ENCODE measurements at places on chromosomes 16 and 17.

DNA sequence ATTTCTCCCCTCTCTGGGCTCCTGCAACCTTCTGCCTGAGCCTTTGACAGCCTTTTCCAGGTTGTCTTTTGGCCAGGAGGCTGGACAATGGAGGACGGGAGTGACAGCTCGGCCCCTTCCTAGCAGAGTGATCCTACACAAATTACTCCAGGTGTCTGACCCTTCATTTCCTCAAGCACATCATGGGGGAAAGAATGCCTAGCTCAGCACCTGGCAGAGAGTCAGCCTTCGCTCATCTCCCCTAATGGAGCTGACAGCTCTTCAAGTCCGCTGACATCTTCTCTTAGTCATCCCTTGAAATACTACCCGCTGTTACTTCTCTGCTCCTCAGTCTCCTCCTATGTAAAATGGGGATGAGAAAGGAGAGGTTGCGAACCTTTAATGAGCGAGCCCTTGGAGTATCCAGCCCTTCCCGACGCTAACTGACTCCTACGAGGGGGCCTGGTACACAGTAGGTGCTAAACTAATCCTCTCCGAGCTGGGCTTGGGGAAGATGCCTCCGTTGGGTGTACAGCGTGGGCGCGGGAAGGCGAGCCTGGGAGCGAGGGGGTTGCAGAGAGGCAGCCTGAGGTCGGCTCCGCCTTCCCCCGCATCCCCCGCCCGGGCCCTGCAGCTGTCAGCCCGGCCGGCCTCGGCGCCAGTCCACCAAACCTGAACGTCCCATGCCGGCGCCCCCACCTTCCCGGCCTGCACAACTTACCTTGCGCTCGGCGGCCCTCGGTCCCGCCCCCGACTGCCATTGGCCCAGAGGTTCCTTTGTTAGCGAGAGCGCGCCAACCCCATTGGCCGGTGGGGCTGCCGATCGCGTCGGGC is 480 bp upstream of the MPRIP start:
- DNase-seq = peak; percentile 99

DNA sequence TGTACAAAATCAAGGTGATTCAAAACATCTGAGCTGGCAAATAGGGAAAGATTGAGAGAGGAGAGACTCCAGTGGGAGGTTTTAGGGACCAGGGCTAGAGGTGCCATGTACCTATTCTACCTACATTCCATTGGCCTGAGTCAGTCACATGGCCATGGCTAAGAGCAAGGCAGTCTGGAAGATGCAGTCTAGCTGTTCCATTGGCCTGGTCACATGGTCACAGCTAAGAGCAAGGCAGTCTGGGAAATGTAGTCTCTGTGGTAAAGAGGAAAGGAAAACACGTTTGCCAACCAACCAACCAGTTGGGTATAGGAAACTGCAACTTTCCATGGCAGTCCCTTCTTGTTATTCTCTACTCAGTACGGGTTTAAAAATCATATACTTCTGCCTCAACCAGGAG is 369.1 kb downstream of the XYLT1 start:
- DNase-seq = no peak

- DNase-seq = no peak
These were observed 674.7 kb upstream of the KIF2B start for GRCh38 chr17:53148058-53148457.

DNA sequence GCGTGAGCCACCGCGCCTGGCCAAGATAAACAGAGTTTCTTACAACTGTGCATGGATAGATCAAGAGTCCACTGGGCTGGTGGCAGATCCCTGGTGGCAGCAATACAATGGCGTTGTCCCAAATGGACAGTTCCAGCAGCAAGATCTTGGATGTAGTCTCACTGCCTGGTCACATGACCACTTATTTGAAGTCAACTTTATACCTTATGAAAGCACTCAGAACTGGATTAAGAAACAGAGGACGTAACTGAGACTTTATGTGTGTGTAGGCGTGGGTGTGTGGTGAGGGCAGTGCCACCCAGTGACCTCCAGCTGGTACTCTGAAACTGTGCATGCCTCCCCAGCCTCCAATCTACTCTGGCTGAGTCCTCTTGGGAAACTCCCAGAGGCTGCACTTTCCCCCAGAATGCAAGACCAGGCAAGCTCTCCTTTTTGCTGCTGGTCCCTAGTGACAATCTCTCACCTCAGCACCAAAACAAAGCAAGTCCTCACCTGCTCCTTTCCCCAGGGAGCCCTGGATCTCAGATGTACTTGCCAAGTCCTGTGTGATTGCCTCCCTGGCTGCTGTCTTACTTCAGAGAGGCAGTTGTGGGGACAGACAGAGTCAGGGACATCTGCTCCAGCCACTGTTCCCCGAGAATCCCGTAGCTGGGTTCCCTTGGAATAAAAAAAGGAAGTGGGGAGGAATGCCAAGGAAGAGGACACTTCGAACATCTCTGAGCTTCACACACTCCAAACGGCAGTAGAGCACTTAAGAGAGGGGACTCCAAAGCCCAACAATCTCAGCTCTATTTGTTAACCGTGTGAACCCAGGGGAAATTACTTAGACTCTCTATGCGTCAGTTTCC is 11.7 kb upstream of the ST6GALNAC2 start:
- no peak for DNase-seq

DNA sequence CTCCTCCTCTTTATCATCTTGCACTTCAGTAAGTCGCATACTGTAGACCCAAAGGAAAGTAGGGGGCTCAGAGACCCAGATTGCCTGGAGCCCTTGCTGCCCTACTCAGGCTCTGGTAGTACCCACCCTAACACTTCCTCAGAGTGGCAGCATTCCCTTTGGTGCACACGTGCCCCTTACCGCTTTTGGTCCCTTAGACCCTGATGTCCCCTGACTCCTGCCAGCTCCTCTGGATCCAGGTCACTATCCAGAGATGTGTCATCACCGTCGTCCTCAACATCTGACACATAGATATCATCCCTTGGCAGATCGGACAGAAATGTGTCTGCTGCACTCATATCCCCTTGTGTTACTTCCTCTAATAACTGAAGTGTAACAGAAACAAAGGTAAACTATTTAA is 5.4 kb upstream of the PSMC5 start:
- DNase-seq = no peak

DNA sequence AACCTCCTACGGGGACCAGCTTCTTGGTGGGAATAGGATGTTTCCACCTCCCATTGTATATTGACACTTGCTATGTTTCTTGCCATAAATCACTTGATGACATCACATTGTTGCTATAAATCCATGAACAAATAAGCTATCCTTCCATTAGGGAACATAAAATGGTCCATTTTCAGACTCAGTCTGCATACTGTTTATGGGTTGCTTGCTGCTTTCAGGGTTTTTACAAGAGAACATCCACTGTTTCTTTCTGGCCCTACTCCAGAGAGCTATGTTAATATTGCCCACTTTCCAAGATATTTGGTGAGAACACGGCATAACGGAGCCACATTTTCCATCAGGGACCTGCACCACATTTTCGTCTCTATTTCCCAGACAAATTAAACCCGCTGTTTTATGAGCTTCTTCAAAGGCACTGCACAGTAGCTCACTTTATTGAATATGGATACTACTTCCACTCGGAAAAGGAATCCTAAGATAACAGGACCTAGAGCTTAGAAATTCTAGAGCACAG is 800.2 kb downstream of the KCNJ2 start:
- no peak for DNase-seq

DNA sequence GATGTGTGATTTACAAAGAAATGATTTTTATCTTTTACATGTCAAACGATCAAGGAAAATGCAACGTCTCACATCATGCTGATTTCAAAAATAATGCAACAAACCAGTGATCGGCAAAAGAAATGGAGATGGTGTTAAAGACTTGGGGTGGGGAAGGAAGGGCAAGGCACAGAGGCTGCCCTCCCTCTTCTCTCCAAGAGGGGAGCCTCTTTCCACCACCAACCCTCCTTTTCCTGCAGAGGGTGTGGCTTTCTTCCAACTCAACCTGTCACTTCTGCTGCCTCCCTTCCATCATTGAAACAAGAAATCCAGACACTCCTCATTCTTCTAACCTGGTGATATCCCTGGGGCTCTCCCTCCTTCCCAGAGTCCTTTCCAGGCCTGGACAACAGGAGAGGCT is 320.8 kb downstream of the SLC39A11 start:
- DNase-seq = no peak

- no peak for DNase-seq
These were observed 70.6 kb downstream of the IRF8 start for GRCh38 chr16:85969591-85969990.

- no peak for DNase-seq
These were observed 523.0 kb upstream of the CA10 start for GRCh38 chr17:52681480-52681879.

- DNase-seq = no peak
These were observed 13.1 kb upstream of the ETV4 start for GRCh38 chr17:43559161-43559816.

- DNase-seq = no peak
These were observed 557 bp upstream of the CX3CL1 start for GRCh38 chr16:57371494-57372371.

DNA sequence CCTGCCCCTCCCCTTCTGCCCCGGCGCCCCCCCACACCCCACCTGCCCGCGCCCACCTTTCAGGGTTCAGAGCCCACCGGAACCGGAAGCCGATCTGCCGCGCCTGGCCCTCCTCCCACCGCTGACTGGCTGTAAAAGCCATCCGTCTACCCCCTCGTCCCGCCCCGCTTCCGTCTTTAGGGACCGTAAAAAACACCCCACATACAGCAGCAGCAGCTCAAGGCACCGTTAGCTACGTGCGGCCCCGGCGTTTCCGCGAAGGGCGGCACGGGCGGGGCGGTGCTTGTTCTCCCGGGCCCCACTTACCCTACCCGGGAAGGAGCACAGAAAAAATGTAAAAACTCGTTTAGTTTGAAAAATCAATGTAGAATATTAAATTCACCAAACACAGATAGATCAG is at the start of gene MRPL28:
TSS of gene MRPL28 (minus strand) at position 96 of the 400 bp plus-strand sequence. CDS start 320 bp downstream, outside the sequence.
- peak; percentile 98 for DNase-seq

DNA sequence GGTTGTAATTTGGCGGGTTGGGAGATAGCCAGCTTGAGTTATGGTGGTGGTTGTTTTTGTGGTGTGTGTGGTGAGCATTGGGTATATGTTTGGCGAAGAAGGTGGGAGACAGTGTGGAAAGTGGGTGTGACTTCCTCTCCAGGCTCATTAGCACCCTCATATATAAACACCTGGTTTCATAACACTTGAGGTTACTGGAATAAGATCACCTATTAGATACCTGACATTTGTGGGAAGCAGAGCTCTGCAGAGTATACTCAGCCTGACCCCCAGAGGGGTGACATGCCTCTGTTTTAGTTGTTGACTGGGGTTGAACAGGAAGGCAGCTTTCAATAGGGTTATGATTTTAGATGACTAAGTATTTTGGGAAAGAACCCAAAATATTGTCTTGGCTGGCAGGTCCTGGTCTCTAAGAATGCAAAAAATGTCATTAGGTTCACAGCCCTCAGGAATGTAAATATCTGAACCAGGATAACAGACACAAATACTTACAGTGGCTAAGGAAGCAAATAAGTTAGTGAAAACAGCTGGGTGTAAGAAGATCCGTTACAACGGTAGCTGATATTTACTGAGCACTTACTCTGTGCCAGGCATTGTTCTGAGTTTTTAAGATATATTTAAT is 18.3 kb upstream of the EFCAB13 start:
- DNase-seq = peak; percentile 36

GRCh38 chr17:83177611-83178532 is 98.5 kb downstream of the METRNL start:
- DNase-seq = no peak

GRCh38 chr17:27602721-27603420 is 28.1 kb upstream of the LGALS9 start:
- peak; percentile 90 for DNase-seq

DNA sequence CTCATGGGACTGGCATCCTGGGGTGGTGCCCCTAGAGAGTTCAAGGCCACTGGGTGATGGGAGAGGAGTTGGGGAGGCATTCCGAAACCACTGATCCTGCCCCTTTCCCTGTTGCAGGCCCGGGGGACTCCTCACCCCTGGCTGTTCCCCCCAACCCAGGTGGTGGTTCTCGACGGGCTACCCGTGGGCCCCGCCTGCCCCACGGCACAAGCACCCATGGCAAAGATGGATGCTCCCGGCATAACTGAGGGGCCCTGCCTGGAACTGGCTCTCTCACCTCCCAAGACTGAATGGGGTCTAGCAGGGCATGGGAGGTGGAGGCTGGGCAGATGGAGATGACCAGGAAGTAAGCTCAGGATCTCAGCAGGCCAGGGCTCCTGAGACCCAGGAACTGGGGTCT is 6.6 kb downstream of the BTBD17 start:
- DNase-seq = no peak

DNA sequence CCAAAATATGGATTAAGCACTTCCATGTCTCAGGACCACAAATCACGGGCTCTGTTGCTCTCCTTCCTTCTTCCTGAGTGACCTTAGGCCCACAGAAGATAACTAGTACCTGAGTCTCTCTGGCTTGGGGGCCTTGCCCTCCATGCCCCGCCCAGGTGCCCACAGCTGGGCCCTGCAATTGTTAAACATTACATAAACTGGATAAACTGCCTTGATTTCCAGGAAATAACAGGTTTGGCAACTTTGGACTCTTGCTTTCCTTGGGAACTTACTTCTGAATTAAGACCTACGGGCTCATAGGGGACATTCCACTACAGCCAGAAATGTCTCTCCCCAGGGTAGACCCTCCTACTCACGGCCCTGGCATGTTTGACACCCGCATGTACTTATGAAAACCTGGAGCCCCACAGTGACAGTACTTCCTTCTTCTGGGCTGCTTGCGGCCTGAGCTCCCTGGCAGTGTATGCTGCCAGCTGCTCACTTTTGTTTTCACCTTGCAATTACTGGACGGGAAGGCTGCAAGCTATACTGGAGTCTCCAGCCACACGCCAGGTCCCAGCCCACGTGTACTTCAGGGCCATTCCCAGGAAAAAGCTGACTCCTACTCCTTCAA is 2.3 kb upstream of the UBALD2 start:
- no peak for DNase-seq

DNA sequence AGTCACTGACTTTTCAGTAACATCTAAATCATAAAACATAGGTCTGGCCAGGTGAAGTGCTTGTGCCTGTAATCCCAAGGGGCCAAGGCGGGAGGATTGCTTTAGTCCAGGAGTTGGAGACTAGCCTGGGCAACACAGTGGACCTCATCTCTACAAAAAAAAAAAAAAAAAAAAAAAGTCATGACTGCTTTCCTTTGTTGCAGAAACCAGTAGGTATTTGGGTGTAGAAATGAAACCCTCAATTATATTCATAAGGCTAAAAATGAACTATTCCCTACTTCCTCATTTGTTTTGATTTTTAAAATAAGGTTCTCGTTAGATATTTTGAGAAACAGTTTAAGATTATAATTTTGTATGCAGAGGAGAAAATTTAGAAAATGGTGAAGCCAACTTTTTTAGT is 26.0 kb downstream of the PITPNC1 start:
- no peak for DNase-seq

DNA sequence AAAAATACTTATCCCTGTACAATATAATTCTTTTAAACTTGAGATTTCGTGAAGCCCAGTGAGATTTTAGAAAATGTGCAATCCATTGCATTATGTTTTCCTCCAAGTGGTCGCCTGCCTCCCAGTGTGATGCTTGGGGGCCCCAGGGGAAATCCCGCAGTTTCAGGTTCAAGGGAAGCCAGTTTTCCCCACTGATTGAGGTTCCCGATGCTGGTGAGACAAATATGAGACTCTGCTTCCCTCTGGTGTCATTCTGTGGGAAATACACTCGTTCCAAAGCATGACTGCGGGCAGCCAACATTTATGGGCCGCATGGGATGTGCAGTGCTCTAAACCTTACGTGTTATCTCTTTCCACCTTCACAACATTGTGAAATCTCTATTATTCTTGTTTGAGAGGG is 200.8 kb downstream of the PRKCB start:
- DNase-seq = peak; percentile 86

GRCh38 chr17:31580706-31581490 is 189.4 kb downstream of the RAB11FIP4 start:
- DNase-seq = no peak

- no peak for DNase-seq
These were observed 3.5 kb upstream of the SRRM2 start for GRCh38 chr16:2748757-2749455.

- DNase-seq = no peak
These were observed at the start of gene KRT14 for GRCh38 chr17:41586863-41587495. TSS of gene KRT14 (minus strand) at chr17:41586895. CDS start at chr17:41586834, 61 bp downstream.
